ENCODE measurements at places on chromosomes 13 and 19.
A peak's percentile ranks its signal among the peaks of the same experiment; 100 is the strongest.

GRCh38 chr19:28199323-28199722 lies 1013.6 kb downstream of the UQCRFS1 start:
- no peak overlapping the region for H3K27ac ChIP-seq
- no peak overlapping the region for H3K4me3 ChIP-seq

- H3K27ac ChIP-seq, result no peak overlapping the region
- H3K4me1 ChIP-seq, result peaks cover 3% of the 10 kb centered on the region
- H3K27me3 ChIP-seq, result peaks cover 13% of the 10 kb centered on the region
- DNase-seq, result no peak
- no peak overlapping the region for H3K4me3 ChIP-seq
Measured at GRCh38 chr13:44388427-44389059, 14.9 kb downstream of the SERP2 start.

- no peak for DNase-seq
- peak overlapping the region; percentile 99 for H3K27ac ChIP-seq
Measured at GRCh38 chr13:99290894-99291293, 16.3 kb downstream of the GPR183 start.

GRCh38 chr13:64413529-64413928 lies 2816.6 kb downstream of the PCDH9 start:
- H3K36me3 ChIP-seq, result no peaks in the 10 kb centered on the region
- H3K4me1 ChIP-seq, result no peaks in the 10 kb centered on the region
- H3K4me3 ChIP-seq, result no peak overlapping the region
- H3K27ac ChIP-seq, result no peak overlapping the region
- no peaks in the 10 kb centered on the region for H3K27me3 ChIP-seq

- H3K27ac ChIP-seq, result no peak overlapping the region
- no peaks in the 10 kb centered on the region for H3K4me1 ChIP-seq
- no peaks in the 10 kb centered on the region for H3K27me3 ChIP-seq
- no peak for DNase-seq
- H3K4me3 ChIP-seq, result no peak overlapping the region
Measured at GRCh38 chr19:32626969-32627368, 46.0 kb downstream of the PDCD5 start.

DNA sequence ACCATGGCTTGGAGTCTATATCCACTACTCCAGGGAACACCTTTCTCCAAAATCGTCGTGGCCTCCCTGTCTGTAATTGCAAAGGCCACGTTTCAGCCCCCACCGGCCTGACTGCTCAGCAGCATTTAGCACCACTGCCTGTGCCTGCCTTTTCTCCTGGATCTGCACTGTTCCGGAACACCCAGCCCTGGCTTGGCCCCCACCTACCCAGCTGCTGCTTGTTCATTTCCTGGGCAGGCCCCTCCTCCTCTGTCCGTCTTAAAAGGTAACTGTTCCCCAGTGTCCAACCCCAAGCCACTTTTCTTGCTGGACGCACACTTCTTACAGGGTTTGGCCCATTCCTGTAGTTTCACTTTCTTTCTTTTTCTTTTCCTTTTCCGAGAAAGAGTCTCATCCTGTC lies 8.5 kb upstream of the SYT5 start:
- no peak overlapping the region for H3K4me3 ChIP-seq
- peaks cover 21% of the 10 kb centered on the region for H3K27me3 ChIP-seq
- H3K36me3 ChIP-seq, result no peaks in the 10 kb centered on the region
- no peak for DNase-seq
- H3K27ac ChIP-seq, result no peak overlapping the region
- H3K4me1 ChIP-seq, result peaks cover 7% of the 10 kb centered on the region

GRCh38 chr19:28843761-28844492 lies 369.0 kb downstream of the UQCRFS1 start:
- H3K4me1 ChIP-seq, result no peaks in the 10 kb centered on the region
- H3K27ac ChIP-seq, result no peak overlapping the region
- no peaks in the 10 kb centered on the region for H3K27me3 ChIP-seq
- H3K36me3 ChIP-seq, result no peaks in the 10 kb centered on the region
- H3K4me3 ChIP-seq, result no peak overlapping the region

- H3K27me3 ChIP-seq, result peaks cover 7% of the 10 kb centered on the region
- no peak for DNase-seq
- H3K36me3 ChIP-seq, result no peaks in the 10 kb centered on the region
- H3K4me1 ChIP-seq, result peaks cover 3% of the 10 kb centered on the region
Measured at GRCh38 chr13:33610438-33611120, 207.4 kb upstream of the RFC3 start.

GRCh38 chr19:30722761-30723160 lies 350.6 kb downstream of the ZNF536 start:
- no peaks in the 10 kb centered on the region for H3K36me3 ChIP-seq
- peaks cover 3% of the 10 kb centered on the region for H3K4me1 ChIP-seq
- H3K27ac ChIP-seq, result no peak overlapping the region
- DNase-seq, result no peak

DNA sequence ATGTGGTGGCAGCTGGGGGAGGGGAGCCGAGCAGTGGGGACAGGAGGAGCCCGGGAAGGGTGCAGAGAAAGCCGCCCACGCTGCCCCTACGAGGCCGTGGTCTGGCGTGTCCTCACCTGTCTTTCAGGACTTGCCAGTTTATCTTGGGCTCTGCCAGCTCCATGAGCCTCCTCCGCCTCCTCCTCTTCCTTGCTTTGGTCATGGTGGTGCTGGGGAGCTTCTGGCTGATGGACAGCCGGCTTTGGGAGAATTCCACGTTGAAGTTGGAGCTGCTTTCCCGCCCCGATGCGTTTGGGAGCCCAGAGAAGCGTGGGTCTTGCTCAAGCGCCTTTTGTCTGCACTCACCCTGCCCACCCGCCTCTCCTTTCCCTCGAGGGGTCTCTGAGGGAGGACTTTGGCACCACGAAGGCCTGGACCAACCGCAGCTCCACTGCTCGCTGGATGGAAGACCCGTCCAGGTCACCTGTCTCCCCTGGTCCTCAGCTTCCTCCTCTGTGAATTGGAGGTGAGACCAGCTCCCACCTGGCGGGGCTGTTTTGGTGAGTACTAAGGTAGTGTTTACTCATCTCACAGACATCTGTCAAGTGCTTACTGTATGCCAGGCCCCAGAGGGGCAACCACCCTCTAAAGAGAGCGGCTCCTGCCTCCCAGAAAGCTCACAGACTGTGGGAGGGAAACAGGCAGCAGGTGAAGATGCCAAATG lies 29.7 kb upstream of the MIER2 start:
- no peak overlapping the region for H3K4me3 ChIP-seq
- no peaks in the 10 kb centered on the region for H3K4me1 ChIP-seq
- no peak overlapping the region for H3K27ac ChIP-seq
- H3K27me3 ChIP-seq, result peaks cover 8% of the 10 kb centered on the region

GRCh38 chr13:66795636-66796035 lies 434.5 kb downstream of the PCDH9 start:
- no peaks in the 10 kb centered on the region for H3K27me3 ChIP-seq
- no peak for DNase-seq
- no peak overlapping the region for H3K27ac ChIP-seq
- no peak overlapping the region for H3K4me3 ChIP-seq
- H3K36me3 ChIP-seq, result no peaks in the 10 kb centered on the region
- peaks cover 2% of the 10 kb centered on the region for H3K4me1 ChIP-seq

- H3K36me3 ChIP-seq, result no peaks in the 10 kb centered on the region
- no peak overlapping the region for H3K27ac ChIP-seq
- no peak overlapping the region for H3K4me3 ChIP-seq
- no peak for DNase-seq
- peaks cover 2% of the 10 kb centered on the region for H3K27me3 ChIP-seq
Measured at GRCh38 chr13:22903925-22904324, 276.9 kb upstream of the SGCG start.

- no peaks in the 10 kb centered on the region for H3K36me3 ChIP-seq
- DNase-seq, result no peak
- H3K4me3 ChIP-seq, result peak overlapping the region; percentile 65
- H3K27me3 ChIP-seq, result peaks cover 31% of the 10 kb centered on the region
Measured at GRCh38 chr19:50909240-50910070, 1.7 kb downstream of the KLK4 start.
